ENCODE measurements at places on chromosomes 3 and 15.

- DNase-seq: no peak
These were observed 22.2 kb upstream of the MAGEF1 start for GRCh38 chr3:184733971-184734608.

GRCh38 chr3:165185707-165186327, 10.4 kb downstream of the SLITRK3 start:
- peak; percentile 51 for DNase-seq

DNA sequence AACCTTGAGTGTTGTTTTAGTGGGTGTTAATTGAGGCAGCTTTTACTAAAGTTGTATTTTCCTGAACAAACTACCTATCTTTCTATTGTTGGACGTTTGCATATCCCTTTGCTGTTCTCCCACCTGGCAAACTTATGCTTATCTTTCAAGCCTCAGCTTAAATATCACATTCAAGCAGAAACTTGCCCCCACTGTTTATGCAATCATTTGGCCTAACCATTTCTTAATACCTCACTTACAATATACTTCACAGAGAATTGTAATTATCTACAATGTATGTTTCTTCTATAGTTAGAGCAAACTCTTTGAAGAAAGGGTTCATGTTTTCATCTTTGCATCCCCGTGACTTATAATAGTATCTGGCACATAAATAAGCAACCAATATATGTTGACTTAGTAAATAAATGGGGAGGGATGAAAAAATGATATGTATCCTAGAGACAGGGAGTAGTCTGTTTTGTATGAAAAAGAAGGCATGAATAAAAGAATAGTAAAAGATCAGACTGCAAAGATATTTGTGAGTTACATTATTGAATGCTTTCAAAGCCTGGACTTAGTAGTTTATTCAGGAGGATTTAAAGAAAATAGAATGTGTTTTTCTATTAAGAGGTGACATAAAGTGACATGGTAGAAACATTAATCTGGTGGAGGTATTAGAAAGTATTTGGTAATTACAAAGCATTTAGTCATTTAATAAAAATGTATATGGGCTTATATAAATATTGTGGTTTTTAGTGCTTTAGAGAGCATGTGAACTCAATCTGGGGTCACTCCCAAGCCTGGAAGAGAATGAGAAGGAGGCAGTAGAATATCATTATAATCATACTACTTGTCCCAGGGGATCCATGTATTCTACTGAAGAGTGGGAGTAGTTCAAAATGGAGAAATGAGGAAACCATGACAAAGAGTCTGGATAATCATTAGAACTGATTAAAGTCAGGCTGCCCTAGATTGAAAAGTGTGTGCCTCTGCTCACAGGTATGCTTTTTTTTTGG, 60.0 kb upstream of the DCBLD2 start:
- DNase-seq: no peak

DNA sequence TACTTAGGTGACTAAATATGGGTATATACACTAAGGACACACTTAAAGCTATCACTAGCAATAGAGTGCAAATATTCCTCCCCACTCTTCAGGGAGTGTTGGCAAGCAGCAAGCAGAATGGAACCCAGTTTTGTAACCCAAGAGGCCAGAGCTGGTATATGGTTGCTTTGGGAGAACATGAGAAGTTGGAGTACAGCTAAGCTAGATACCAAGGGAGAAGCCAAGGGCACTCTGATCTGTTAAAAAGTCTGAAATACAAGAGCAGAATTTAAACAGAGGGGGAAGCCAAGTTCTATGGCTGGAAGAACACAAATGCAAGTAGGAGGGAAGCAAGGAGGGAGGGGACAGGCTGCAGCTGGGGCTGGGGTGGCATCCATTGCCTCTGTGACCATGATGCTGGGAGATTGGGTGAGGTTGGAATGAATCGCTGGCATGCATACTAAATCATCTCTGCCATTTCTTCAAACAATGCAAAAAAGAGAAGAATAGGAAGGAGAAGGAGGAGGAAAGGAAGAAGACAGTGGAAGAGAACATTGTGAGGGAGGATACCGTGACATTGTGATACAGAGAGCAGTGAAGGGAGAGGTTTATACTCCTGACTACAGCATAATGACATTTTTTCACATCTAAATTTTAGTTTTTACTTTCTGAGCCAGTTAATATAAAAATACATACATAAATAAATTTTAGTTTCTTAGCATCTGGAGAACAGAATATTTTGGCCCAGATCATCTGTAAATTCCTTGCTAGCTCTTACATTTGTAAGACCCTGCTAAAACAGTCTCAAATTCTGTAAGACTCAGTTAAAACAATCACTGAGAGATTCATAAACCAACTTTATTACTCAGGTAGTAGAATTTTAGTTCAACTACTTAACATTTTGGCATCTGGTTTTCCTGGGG, 9.0 kb upstream of the ANXA2 start:
- DNase-seq: no peak

- peak; percentile 90 for DNase-seq
These were observed 47.7 kb upstream of the FMN1 start for GRCh38 chr15:33242165-33242564.

DNA sequence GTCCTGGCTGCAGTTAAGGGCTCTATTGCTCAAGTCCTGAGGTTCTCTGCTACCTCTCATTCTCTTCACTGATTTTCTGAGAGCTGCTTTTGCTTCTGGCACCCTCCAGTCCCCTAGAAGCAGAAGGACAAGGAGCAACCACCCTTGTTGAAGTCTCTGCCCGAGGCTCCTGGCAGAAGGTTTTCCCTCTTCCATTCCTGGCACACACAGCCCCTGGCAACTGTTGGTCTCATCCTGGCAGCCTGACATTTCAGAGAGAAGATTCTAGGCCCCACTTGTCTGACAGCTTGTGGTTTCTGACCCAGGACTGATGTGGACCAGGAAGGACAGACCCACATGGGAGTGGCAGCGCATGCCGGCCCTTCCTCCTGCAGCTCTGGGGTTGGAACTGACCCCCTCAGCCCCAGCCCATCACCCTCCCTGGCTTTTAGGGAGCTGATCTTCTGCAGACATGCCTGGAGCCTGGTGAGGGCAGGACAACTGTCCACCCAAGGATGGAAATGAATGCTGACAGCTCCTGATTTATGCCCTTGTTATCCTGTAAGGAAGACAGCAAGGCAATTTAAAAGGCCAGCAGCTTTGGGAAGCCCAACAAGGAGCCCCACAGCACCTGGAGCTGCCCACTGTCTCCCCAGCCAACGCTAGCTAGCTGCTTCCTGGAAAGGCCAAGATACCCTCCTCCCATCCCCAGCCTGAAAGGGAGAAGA, 13.0 kb upstream of the NTRK3 start:
- DNase-seq: no peak

Measured in trophoblast cell (in vitro differentiated cells and primary cell).